ENCODE measurements at places on chromosomes 2 and 18.

GRCh38 chr18:5726011-5726410 lies 169.3 kb downstream of the TMEM200C start:
- peak; percentile 74 for DNase-seq

- DNase-seq: no peak
These were observed 55.6 kb downstream of the MTX2 start for GRCh38 chr2:176324862-176325261.

GRCh38 chr2:36387258-36387916 lies 31.8 kb downstream of the CRIM1 start:
- no peak for DNase-seq

GRCh38 chr2:64637000-64637635 lies 16.6 kb downstream of the SERTAD2 start:
- DNase-seq: no peak

DNA sequence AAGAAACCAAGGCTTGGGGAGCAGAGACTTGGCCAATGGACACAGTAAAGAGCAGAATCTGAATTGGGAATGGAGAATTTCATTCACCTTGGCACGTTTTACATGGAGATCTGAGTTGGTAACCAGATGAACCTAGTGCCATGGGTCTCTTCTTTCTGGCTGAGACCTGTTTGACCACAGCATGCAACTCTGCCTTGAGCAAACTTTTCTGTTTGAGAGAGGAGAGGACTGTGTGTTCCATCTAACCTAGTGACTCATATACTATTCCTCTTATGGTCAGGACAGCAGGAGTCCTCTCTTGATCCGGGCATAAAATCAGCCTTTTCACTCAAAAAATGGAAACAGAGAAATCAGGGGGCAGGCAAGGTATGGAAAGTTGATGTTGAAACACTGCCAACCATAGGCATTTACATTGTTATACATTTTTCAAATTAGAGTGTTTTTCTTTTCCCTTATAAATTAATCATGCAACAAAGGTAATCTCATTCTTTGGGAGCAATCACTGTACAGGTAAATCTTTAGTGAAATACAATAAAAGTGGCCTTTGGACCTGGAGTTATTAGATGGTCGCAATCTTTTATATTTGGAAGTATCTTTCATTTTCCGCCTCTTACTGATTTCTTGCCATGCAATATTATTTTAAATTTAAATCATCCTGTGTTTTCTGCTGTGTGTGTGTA lies 86.7 kb downstream of the NRP2 start:
- no peak for DNase-seq

- peak; percentile 35 for DNase-seq
These were observed 73.1 kb upstream of the PID1 start for GRCh38 chr2:229344151-229344551.

DNA sequence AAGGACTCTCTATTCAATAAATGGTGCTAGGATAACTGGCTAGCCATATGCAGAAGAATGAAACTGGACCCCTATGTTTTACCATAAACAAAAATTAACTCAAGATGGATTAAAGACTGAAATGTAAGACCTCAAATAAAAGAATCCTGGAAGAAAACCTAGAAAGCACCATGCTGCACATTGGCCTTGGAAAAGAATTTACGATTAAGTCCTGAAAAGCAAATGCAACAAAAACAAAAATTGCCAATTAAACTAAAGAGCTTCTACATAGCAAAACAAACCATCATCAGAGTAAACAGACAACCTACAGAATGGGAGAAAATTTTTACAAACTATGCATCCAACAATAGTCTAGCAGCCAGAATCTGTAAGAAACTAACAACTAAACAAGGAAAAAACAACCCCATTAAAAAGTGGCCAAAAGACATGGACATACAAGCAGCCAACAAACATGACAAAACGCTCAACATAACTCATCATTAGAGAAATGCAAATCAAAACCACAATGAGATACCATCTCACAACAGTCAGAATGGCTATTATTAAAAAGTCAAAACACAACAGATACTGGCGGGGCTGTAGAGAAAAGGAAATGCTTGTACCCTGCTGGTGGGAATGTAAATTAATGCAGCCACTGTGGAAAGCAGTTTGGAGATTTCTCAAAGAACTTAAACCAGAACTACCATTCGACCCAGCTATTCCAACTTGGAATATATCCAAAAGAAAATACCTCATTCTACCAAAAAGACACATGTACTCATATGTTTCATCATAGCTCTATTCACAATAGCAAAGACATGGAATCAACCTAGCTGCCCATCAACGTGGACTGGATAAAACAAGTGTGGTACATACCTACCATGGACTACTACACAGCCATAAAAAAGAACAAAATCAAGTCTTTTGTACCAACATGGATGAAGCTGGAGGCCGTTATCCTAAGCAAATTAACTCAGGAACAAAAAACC lies 30.6 kb downstream of the SEPTIN10 start:
- no peak for DNase-seq

DNA sequence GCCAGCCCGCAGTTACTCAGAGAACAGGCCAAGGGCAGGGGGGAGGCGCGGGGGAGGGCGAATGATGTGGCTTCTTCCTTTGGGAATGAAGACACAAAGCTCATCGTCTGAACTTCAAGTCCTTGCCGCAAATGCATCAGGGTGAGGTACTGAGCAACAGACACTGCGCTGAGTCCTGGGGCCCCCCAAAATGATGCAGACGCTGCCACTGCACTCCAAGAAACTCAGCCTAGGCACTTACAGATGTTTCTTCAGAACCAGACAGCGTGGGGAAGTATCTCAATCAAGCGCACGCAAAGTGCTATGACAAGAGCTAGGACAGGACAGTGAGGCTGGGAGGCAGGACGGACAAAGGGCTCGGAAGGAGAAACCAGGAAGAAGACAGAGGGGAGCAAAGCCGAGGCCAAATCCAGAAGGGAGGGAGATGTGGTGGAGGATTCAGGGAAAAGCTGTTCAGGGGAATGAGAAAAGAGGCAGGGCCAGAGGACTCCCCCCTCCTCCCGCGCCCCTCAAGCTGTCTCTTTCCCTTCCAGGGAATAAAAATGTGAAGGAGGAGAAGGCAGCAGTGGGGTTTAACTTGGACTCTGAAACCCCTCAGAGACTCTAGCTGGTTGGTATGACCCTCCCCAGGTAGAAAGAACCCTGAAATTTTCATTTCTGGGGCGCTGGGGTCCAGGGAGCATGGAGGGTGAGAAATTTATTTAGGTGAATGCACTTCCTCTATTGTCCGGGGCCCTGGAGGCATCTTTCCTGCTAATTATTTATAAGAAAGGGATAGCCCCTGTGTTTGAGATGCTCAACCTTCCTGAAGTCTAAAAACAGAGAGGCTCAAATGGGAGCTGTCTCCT lies 34.9 kb downstream of the CIB4 start:
- no peak for DNase-seq

DNA sequence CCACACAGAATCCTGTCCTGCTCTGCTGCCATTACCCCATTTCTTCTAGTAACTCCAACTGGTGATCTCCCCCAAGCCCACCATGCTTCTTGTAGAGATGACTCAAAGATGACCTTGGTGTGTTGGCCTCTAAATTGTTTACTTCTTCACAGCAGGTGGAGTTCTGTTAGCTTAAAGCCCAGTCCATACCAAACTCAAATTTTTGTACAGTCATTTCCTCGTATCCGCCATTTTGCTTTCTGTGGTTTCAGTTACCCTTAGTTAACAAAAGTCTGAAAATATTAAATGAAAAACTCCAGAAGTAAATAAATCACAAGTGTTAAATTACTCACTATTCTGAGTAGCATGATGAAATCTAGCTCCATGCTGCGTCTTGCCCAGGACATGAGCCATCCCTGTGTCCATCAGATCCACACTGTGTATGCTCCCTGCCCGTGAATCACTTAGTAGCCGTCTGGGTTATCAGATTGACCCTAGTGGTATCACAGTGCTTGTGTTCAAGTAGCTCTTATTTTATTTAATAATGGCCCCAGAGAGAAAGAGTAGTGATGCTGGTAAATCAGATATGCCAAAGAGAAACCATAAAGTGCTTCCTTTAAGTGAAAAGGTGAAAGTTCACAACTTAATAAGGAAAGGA lies 133.3 kb upstream of the NOL4 start:
- no peak for DNase-seq

DNA sequence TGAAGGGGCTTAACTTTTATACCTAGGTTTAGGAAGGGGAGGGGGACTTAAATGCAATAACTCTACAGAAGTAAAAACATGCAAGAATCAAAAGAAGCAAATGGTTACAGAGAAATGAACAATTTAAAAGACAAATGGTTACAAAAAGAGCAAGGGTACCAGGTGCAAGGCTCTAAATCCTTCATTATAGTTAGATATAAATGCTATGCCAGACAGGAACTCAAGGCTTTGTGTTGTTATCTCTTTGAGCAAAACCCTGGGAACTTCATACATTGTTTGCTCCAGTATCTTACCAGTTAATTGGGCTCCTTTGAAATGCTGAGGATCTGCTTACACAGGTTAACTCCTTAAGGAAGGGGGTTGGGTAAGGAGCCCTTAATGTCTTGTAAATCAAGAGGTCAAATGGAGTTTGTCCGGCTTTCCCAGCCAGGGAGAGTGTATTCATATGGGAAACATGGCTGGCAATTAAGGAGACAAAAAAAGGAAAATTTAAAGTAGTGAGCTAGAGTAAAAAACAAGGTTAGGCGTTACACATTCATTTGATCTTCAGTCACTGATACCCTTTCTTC lies 347.5 kb downstream of the CELF4 start:
- no peak for DNase-seq

DNA sequence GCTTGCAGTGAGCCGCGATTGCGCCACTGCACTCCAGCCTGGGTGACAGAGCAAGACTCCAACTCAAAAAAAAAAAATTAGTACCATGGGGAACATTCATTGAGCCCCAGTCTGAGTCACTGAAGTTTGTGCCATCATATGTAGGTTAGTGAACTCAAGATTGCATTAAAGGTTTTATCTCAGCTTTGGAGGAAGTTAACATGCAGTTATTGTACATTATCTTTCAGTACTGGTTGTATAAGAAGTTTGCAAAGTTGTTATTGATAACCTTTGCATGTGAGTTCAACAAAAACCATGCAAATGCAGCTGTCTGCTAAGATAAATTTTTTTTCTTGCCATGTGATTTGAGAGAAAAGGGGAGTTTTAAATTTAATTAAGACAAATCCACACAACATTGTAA lies 95.7 kb downstream of the MEIS1 start:
- DNase-seq: no peak

DNA sequence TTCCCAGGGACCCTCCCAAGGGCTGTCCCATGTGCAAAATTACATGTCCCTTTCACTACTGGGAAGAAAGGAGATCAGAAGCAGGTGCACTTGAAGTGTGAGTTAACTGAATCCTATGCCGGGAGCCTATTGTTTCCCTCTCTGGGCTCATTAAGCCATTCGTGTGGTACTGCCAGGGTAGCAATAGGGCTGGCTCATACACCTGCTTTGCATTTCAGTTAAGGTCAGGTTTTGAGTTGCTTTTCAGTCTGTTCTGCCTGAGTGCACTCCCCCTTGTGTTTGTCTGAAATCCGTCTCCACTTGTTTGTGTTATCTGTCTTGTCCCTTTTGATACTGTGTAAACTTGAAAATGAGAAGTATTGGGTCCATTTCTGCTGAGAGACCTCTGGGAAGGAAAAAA lies 1232.6 kb upstream of the NRXN1 start:
- no peak for DNase-seq

GRCh38 chr18:78459668-78460067 lies 520.0 kb upstream of the SALL3 start:
- no peak for DNase-seq

DNA sequence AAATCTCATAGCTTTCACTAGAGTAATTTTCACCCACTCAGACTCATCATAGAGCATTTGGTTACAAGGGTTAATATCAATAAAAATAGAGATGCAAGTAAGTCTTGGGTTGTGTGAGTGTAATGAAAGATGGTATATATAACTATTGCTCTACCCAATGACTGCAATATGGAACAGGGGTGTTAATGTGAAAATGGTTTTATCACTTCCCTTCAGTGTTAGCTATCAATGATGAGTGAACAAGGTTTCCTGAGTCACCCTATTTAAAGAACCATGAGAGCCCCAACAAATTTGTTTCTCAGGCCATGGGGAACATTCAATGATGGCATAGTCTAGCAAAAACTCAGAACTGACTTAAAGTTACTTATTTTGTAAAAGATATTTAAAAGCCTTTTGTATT lies 1133.6 kb upstream of the ZEB2 start:
- DNase-seq: no peak

GRCh38 chr2:44462934-44463849 lies 101.4 kb downstream of the CAMKMT start:
- DNase-seq: no peak

- no peak for DNase-seq
These were observed 294.5 kb upstream of the NT5C1B start for GRCh38 chr2:18883616-18884456.

DNA sequence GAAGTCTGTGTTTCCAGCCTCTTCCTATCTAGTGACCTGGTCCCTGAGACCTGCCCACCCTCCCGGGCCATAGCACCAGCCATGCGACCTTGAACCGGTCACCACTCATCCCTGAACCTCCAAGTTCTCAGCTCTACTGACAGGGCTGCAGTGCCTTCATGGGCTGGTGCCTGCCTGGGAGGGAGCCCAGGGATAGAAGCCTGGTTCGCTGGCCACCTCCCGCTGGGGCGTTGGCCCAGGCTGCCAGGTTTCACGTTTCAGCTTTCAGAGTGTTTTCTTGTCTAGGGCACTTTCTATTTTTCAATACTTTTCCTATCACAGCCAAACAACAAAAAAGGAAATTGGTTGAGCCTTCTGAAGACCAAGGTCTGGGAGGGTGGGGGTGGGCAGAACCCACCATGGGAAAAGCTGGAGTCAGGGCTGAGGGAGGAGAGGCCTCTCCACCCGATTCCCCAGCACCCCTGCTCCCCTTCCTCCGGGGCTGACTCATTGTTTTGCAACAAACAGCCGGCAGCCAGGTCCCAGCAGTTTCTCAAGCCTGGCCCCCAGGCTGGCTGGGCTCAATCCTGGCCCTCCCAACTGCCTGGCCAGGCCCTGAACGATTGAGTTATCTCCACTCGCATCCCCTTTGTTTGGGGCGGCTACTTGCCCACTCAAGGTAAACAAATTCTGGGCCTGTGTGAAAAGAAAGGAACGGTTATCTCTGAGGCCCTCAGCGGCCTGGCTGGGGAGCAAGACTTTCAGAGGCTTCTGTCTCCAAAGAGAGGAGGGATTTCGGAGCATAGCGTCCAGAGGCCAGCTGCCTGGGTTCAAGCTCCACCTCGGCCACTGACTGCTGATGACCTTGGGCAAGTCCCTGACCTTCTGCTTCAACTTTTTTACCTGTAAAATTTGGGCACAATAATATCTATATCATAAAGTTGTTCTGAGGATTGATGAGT lies 47.5 kb downstream of the ZFP36L2 start:
- DNase-seq: peak; percentile 88

GRCh38 chr2:195251214-195251613 lies 405.8 kb upstream of the SLC39A10 start:
- no peak for DNase-seq

DNA sequence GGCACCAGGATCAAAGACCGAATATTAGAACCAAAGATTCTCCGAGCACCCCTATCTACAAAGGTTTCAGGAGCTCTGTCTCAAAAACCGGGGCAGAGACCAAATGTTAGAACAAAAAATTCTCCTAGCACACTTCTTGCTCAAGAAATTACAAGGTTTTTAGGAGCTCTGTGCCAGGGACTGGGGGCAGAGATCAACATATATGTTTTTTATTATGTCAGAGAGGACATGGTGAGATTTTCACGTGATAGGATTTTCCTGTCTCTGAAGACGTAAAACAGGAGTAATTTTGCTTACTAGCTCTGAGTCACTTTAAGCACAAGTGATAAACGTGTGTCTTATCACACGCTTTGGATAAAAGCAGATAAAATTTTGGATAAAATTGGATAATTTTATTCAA lies 34.8 kb upstream of the ODC1 start:
- no peak for DNase-seq
